Renal cortical epithelial cell (primary cell): ENCODE measurements at places on chromosomes 16 and 17. TPM values are rescaled to one million over a fixed set of nuclear protein-coding genes. Genes with fewer than 3 reads are reported as not detected.

Gene COTL1
- 100 and 192 TPM in 2 replicates for total RNA-seq

Gene IRX6
- 0.10 TPM in 1 of 2 replicates, not detected in the other for total RNA-seq

Gene CMTR2
- total RNA-seq, result 35.5 and 53.3 TPM in 2 replicates

Gene CRYBA1
- not detected in 2 replicates for total RNA-seq

Gene KRTAP4-4
- total RNA-seq, result not detected in 2 replicates

Gene KRT40
- total RNA-seq, result not detected in 2 replicates
